ENCODE measurements at places on chromosomes 13 and 19.
A peak's percentile ranks its signal among the peaks of the same experiment; 100 is the strongest.

DNA sequence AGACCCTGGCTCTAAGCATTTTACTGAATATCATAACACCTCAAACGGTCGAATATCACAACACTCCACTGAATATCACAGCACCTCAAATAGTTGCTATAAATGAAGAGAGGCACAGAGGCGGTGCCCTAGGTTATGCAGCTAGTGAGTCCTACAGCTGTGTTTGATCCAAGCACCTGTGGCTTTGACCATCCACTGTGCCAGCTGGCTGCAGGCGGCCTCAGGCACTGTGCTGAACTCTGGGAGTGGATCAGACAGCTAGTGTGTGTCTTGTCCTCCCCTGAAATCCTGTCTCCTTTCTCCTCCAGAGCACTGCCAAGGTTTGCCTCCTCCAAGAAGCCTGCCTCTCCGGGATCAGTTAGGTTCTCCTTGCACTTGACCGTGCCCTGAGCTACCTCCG is 7.3 kb downstream of the NOSIP start:
- DNase-seq, result no peak

GRCh38 chr19:33728141-33728540 is 68.5 kb upstream of the KCTD15 start:
- no peak for DNase-seq

DNA sequence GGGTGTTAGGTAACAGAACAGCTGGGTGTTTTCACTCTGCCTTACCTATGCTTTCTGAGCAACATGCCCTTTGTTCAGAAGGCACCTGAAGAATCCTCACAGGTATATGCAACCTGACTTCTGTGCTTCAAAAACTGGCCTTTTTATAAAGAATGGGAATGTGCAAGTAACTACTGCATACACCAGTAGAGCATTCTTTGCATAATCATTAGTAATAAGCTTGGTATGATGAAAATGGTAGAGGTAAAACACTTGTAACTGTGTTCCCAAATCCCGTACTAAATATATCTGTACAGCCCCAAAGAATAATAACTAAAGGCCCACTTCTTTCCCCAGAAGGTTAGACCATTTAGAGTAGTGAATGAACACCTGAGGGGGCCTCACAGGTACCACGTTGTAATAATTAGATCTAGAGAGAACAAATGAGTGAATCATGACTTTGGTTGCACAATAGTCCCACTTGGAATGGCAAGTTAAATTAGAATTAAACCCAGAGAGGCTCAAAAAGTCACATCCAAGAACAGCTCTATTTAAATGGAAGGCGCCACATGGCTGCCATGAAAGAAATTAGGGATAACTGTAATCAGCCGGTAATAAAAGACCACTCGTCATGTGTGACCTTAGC is 413.9 kb downstream of the KLF12 start:
- no peak for DNase-seq

GRCh38 chr13:96771486-96772367 is 222.5 kb downstream of the OXGR1 start:
- DNase-seq, result no peak

DNA sequence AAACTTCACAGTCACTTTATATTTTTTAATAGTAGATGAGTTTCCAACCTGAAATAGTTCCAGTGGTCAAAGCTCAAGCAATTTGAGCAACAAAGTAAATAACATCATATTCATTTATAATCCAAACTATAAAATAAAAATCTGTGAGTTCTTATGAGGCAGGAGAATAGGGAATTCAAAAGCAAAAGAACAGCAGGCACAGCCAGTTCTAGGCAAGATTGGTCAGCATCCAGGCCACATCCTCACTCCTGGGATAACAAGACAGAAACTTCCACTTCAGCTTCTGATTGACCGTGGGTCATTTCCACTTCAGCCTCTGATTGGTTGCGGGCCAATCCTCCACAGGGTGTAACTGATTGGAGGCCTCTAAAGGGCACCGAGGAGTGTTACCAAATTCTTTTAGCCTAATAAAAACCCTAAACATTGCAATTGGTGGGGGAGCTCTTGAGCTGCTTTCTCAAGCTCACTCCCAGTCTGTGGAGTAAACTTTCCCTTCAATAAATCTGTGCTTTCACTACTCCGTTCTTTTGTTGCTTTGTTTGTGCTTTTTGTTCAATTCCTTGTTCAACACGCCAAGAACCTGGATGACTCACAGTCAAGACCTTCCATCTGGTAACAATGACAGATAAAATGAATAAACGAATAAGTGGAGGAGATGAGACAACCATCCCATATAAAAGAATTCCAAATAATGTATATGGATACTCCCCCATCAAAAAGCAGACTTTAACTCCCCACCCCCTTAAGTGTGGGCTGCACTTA is 42.6 kb upstream of the AMER2 start:
- DNase-seq, result no peak

DNA sequence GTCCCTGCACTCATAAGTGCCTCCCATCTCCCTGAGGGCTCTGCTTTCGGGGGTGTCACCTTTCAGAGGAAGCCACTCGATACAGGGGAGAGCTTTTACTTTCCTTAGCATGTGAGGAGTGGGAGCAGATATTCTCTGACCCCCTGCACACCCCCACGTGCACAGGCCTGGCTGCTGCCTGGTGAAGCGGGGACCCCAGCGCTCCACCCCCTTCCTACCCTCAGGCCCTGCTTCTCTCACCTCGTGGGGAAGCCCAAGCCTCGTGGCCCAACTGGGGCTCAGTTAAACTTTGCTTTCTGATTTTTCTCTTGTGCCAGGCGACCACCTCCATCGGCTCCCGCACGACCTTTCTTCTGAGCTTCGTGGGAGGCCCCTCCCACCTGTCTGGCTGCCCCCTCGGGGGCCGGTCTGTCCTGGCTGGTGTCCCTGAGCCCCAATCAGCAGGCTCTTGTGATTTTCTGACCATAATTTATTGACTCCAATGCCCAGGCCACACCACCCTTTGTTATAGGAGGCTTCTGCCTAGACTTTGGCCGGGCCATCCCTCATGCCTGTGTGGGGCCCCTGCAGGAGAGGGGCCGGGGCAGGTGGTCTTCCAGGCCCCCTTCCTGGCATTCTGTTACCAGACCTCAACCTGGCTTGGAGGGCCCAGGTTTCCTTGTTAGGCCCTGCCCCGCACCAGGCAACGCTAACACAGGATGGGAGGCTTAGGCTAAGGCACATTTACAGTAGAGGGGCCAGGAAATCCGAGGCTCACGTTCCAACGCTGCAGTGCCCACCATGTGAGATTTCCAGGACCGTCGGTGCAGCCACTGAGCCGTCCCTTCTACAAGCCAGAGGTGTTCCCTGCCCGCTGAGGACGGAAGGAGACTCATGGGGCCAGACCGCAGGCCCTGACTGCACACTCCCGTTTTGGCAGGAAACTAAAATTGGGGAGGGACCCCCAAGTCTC is 3.7 kb downstream of the TMED1 start:
- DNase-seq, result no peak

DNA sequence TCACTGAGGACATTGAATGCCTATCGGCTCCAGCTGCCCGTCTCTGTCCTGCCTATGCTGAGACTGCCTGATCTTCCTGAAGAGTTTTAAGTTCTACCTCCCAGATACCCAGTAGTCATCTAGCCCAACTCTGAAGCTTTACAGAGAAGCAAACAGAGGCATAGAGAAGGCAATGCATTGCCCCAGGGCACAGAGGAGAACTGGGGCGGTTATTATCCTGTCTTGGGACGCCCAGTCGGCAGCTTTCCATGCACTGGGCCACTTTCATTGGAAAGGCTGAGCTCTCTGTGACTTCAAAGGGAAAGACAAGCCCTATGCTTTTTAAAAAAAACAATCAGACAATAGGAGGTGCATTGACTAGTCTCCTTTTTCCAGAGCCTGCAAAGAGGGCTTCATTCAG is 71.6 kb downstream of the HSPH1 start:
- no peak for DNase-seq

DNA sequence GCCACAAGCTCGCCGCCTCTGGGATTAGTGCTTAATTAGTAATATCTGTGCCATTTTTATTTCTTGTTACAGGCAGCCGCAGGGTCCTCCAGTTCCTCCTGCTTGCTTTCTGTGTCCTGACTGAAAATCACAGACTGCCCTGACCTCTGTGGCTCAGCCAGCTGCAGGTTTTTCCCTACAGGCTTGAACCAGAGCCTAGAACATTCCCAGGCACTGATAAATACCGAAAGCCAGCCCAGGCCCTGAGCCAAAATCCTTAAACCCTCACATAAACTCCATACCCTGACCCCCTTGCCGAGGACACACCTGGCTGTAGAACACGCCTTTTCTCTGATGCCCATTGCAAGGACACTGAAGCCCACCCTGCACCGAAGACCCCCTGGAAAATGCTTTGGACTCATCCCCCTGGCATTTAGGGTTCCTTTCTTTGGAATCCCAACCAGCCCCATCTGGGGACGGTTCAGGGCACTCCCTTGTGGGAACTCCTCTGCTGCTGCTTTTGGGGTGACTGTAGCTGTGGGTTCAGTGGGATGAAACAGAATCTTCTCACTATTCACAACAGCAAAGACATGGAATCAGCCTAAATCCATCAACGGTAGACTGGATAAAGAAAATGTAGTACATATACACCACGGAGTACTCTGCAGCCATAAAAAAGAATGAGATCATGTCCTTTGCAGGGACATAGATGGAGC is 15.5 kb downstream of the DPP9 start:
- no peak for DNase-seq

GRCh38 chr19:2096034-2096479 is at the start of gene MOB3A:
Gene MOB3A (minus strand): TSS chr19:2096326. CDS start chr19:2078560, 17,766 bp downstream.
- DNase-seq, result peak; percentile 67

Measured in activated T-helper 1 cell treated with anti-CD3 and anti-CD28 coated beads, Interleukin-2, amount 50 U/mL, for 16 hours (primary cell).